ENCODE measurements at places on chromosomes 2 and 18.

DNA sequence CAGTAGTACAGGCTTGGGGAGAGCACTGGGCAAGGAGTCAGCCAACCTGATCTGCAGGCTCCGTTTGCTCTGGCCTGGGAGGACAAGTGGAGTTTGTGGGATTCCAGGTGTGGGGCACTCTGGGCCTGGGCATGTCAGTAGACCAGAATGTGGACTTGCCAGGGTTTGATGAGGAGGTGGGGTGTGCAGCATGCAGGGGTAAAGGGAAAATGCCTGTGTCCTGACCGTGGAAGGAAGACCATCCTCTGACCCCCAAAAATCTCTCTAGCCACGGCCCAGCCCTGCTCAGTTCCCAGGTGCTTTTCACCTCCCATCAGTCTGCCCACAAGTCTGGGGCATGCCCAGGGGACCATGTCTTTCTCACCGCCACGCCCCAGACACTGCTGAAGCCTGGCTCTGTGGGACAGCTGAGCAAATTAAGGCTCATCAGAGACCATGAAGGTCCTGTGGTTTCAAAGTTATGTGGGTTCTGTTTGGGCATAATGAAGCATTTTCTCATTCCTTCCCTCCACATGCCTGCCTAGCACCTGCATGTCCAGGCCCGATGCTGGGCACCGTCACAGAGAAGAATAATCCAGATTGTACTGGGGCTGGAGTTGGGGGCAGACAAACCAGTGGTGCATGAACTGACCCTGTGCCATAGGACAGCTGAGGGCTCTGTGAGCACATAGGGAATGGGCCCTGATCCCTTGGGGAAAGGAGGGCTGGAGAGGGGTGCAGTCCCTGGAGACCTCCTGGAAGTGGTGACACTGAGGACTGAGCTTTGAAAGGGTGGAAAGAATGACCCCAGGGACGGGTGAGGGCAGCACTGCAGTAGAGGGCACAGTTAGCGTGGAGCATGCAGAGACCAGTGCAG, 6.5 kb upstream of the KCNF1 start:
- DNase-seq, result no peak

DNA sequence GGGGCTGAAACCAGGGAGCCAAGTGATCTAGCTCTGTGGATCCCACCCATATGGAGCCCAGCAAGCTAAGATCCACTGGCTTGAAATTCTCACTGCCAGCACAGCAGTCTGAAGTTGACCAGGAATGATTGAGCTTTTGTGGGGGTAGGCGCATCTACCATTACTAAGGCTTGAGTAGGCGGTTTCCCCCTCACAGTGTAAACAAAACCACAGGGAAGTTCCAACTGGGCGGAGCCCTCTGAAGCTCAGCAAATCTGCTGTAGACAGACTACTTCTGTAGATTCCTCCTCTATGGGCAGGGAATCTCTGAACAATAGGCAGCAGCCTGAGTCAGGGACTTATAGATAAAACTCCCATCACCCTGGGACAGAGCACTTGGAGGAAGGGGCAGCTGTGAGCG, 96.7 kb downstream of the CCDC148 start:
- no peak for DNase-seq

DNA sequence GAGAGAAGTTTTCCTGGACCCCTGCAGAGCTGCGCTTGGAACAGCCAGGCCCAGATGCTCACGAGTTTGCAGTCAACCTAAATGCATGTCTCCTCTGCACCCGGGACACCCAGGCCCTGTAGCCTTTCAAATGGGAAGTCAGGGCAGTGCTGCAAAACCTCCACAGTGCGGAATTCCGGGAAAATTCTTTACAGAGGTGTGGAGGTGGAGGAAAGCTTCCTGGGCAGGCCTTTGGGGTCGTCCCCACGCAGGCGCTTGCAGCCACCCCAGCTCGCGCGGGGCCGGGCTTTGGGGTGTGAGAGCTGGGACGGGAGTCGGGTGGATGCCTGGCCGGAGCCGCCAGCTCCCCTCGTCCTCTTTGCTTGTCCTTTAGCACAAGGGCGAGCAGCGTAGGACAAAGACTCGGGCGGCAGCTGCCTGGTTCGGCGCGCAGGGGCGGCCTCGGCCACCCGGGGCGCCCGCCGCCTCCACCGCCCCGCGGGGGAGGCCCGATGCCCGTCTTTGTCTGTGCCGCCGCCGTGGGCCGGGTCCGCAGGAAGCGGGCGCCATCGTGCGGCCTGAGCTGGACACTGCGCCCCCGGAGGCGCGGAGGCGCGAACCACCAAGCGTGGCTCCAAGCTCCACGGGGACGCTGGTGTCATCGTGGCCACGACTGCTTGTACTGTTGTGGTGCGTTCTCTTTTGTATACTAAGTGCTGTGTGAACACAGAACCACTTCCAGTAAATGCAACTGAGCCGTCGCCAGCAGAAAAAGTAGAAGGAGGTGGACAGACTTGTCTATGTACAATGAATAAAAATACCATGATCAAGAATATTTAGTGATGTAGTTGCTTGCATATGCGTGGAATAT, 28.2 kb upstream of the BCL11A start:
- peak; percentile 59 for DNase-seq

GRCh38 chr18:52829876-52830405, 489.9 kb downstream of the DCC start:
- DNase-seq, result no peak

DNA sequence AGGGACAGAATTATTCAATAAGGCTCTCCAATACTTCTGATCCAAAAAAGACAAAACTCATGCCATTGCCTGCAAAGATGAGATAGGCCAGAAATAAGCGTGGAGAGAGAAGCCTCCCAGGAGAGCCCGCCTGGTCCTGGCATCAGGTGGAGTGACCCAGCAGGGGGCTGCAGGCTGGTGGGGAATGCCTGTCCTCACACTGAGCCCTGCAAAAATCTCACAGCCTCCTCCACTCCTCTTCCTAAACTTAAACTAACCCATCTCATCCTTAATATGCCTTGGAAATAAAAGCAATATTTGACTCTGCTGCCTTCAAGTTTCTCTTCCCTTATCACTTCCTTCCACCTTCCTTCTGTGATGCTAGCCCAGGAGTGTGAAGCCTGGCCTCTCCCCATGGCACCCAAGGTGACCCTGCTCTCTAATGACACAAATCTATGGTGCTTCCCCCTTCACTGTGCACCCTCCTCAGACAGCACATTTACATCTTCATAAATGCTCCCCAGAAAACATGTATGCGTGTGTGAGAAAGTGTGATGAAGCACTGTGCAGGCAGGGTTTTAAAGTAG, 218.4 kb downstream of the ANAPC1 start:
- DNase-seq, result no peak

DNA sequence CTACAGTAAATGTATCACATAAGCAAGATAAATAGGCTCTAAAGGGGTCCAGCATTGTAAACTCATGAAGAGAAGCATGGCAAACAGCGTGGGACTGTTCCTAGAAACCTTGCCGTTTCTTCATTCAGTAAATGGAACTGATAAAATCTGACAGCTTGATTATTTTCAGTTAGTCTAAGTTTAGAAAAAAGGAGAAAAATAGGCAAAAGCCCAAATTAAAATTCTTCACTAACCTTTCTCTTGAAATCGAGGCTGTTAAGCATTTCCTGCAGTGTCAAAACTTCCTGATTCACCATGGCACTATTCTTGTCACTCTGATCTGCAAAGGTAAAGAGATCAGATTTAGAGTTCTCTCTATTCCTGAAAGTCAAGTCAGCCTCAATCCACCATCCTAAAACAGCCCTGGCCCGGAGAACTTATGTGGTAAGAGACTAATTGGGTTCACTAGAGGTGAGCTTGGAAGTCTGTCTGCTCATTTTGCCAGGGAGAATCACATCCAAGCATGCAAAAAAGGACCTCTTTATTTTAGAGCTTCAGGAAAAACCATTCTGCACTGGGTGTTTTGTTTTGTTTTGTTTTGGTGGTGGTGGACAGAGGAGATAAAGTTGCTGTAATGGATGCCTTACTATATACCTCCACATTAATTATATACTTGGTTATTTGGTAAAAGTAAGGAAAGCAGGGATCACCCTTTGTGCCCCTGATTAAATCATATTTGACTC, 52.4 kb upstream of the STAT1 start:
- DNase-seq, result no peak

GRCh38 chr2:133886735-133887675, 318.7 kb upstream of the NCKAP5 start:
- peak; percentile 53 for DNase-seq

DNA sequence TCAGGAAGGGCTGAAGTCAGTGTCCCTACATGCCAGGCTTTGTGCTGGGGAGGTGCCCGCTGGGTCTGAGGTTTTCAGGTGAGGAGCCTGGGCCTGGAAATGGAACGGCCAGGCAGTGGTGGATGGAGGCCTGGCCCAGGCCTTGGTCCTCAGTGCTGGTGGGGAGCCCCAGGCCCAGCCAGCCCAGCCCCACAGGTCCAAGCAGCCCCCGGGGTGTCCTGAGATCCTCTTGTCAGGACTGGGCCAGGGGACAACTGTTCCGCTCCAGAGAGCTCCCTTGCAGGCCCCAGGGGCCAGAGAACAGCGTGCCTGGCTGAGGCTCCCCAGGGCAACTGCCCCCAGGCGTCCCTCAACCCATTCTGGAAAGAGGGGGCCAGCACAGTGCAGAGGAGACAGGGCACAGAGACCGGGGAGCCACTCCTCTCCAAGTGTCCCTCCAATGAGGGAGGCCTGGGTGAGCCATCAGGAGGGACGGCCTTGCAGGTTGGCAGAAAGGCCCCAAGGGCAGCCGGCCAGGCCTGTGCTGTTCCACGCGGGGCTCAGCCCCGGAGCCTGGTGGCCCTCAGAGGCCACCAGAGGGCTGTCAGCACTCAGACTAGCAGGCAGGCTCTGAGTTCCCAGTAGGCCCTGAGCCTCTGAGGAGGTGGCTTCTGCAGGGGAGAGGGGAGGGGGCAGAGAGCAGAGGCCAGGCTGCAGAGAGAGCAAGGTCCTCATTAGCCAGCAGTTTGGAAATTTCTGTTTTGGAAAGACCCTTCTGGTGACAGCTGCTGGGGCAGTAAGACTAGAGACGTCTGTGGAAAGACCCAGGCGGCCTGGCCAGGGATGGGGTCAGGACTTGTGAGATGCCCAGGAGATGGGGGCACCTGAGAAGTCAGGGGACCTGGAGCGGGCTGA, 29.4 kb upstream of the SNED1 start:
- DNase-seq, result no peak

GRCh38 chr2:157932480-157933159, 56.5 kb upstream of the ACVR1 start:
- DNase-seq, result no peak

DNA sequence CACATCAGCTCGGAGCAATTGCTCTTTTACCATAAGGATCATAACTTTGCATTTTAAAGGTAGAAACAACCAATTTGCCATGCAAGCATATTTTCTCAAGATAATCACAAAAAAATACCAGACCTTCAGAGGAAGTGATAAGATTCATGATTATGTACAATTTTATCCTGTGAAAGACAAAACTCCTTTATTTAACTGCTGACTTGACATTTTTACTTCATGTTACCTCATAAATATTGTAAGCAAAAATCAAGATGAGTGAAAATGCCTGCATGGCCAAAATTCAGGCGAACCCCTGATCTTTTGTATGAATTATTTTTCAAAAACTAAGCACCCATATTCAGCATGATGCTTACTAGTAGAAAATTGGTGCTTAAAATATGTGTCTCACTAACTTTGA, 246.4 kb downstream of the CD226 start:
- no peak for DNase-seq

DNA sequence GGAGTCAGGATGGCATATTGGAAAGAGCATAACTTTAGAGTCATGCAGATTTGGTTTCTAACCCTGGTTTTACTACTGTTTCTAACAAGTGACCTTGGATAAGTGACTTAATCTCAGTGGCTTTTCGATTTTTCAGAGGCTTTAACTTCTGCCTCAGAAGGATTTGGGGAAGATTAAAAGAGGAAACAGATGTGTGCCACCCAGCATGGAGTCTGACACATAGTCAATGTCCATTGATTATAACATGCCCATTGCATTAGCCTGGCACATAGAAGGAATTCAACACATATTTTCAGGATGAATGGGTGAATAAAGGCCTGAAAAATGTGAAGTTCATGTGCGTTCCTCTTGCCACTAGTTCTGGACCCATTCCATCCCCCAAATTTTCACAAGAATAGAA, 438.2 kb downstream of the EPHA4 start:
- no peak for DNase-seq

DNA sequence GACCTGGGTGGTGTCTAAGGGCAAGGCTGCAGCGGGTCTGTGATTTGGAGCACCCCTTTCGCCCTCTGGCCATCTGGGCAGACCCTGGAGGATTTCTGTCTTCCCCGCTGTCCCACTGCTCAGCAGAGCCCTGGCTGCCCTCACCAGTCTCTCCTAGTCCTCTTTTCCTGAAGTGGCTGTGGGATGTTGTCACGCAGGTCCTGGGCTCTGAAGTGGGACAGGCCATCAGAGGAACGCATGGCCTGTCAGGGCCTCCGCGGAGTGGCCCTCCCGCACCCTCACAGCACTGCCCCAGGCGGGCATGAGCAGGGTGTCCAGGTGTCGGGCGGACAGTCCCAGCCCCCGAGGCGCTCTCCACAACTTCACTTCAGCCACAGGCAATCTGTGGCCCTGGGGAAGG, 1.1 kb upstream of the TMEM185B start:
- no peak for DNase-seq

All from activated naive CD4-positive, alpha-beta T cell treated with Interleukin-2 at 50 U/mL for 16 hours (primary cell).